ENCODE measurements at places on chromosomes 5 and 9. TPM values are rescaled to one million over a fixed set of nuclear protein-coding genes. Genes with fewer than 3 reads are reported as not detected.

CMYA5 gene
- 0.20 TPM for total RNA-seq

CDC37L1 gene
- total RNA-seq = 9.2 TPM

ADCY2 gene
- not detected for total RNA-seq

SOHLH1 gene
- not detected for total RNA-seq

ZCCHC7 gene
- total RNA-seq = 24.8 TPM

SPATA31E1 gene
- total RNA-seq = not detected

FBXL17 gene
- total RNA-seq = 9.6 TPM

SLC6A18 gene
- total RNA-seq = not detected

AGXT2 gene
- not detected for total RNA-seq

FOXE1 gene
- not detected for total RNA-seq

PPP2R2B gene
- 1.8 TPM for total RNA-seq

CDX1 gene
- not detected for total RNA-seq

STPG3 gene
- total RNA-seq = not detected

WDR70 gene
- total RNA-seq = 31.8 TPM
